Aorta (tissue), 5 donors: ENCODE measurements at places on chromosomes 7 and 10. TPM values are rescaled to one million over a fixed set of nuclear protein-coding genes. Genes with fewer than 3 reads are reported as not detected.

- H3K4me3 ChIP-seq, result no peak overlapping the region
- H3K4me1 ChIP-seq, result no peaks in the 10 kb centered on the region
- H3K27ac ChIP-seq, result no peak overlapping the region
- H3K36me3 ChIP-seq, result no peaks in the 10 kb centered on the region
- no peak for DNase-seq
Observed at GRCh38 chr7:108385834-108386422, 70.3 kb downstream of the NRCAM start.

TEX36 gene
- not detected for total RNA-seq

CCL24 gene
- 2.4 TPM for total RNA-seq

DNA sequence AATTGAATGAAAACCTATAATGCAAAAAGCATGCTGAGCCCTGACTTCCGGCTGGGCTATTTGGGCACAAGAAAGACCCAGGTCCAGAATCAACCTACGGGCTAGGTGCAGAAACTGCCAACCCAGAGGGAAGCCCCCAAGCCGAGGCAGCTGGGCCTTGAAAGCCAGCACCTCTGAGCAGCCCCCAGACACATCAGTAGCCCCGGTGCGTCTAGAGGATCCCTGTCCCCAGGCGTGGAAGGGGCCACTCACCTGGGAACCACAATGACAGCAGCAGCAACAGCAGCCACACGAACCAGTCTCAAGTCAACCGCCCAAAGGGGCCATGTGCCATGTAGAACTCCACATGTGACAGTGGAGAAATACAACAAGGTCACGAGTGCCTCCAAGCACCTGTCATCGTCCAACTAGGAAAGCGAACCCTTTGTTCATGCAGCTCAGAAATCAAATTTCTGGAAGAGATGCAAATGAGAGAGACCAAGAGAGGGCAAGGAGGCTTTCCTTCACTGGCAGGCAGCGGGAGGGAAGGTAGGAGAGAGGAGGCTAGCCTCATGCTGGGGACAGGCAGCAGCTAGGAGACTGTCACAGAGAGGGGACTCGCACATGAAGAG lies 57.5 kb upstream of the CHST15 start:
- DNase-seq, result no peak
- no peak overlapping the region for H3K27ac ChIP-seq
- H3K36me3 ChIP-seq, result no peaks in the 10 kb centered on the region
- no peaks in the 10 kb centered on the region for H3K27me3 ChIP-seq
- no peaks in the 10 kb centered on the region for H3K4me1 ChIP-seq

GRCh38 chr7:36100226-36100625 lies 52.8 kb upstream of the EEPD1 start:
- H3K27ac ChIP-seq, result no peak overlapping the region
- no peak for DNase-seq
- H3K27me3 ChIP-seq, result no peaks in the 10 kb centered on the region
- H3K4me3 ChIP-seq, result no peak overlapping the region

GRCh38 chr7:121302214-121302745 lies 26.5 kb upstream of the WNT16 start:
- no peak overlapping the region for H3K27ac ChIP-seq
- H3K4me3 ChIP-seq, result no peak overlapping the region
- no peak for DNase-seq
- H3K27me3 ChIP-seq, result no peaks in the 10 kb centered on the region
- no peaks in the 10 kb centered on the region for H3K36me3 ChIP-seq
- no peaks in the 10 kb centered on the region for H3K4me1 ChIP-seq
